ENCODE measurements at places on chromosomes 5 and 9.

GRCh38 chr9:93576258-93577077 is at the start of gene PHF2:
Gene PHF2, plus strand, starts transcription at chr9:93576584. Its CDS starts 190 bp downstream, at chr9:93576774.
- no peak for DNase-seq

GRCh38 chr5:171622010-171622409 is 163.6 kb upstream of the SMIM23 start:
- DNase-seq: no peak

DNA sequence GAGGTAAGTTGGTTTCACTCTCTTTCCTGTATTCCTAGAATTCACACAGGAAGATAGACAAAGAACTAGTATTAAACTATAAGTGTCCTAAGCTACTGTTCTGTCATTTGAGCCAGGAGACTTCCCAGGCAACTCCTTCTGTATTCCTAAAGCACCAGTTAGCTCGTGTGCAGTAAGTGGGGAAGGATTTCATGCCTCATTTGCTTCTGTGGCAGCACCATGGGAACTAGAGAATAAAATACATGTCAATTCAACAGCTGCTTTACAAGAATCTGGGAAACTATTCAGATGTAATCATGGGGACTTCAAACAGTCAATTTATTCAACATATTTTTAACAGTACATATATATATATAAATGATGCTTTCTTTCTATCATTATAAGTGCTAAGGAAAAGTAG is 762.3 kb downstream of the PRELID2 start:
- DNase-seq: no peak

GRCh38 chr9:73880101-73880500 is 617.0 kb upstream of the RORB start:
- DNase-seq: no peak

DNA sequence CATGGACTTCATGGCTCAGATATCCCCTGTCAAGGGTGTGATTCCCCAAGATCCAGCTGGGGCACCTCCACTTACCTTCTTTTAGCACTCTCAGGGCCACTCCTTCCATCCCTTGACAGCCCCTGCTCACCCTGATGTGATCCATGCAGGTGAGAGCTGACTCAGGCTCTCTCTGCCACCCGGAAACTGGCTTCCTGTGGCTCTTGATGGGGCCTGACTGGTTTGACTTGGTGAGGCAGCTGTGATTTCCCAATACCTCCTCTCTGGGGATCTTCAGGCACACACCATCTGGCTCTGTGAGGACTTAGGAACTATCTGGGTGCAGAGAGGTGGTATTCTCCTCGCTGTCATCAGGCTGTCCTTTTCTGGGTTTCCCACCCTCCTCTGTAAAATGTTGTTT is 7.9 kb upstream of the FAT2 start:
- DNase-seq: no peak

DNA sequence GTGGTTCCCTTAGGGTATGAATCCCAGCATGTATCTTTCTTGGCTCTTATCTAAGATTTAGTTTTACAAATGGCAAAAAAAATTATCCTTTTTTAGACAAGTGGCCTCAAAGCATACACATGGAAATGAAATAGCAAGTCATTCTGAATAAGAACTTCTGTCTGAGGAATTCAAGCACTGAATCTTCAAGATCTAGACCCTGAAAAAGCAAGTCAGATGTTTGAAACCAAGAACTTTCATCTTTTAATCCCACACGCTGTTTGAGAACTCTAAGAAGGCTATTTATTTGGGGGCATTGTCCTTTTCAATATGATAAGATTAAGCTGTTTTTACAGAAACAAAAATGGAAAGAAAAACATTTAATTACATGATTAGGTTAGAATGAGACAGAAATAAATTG is 549.2 kb upstream of the CYLC2 start:
- DNase-seq: no peak

DNA sequence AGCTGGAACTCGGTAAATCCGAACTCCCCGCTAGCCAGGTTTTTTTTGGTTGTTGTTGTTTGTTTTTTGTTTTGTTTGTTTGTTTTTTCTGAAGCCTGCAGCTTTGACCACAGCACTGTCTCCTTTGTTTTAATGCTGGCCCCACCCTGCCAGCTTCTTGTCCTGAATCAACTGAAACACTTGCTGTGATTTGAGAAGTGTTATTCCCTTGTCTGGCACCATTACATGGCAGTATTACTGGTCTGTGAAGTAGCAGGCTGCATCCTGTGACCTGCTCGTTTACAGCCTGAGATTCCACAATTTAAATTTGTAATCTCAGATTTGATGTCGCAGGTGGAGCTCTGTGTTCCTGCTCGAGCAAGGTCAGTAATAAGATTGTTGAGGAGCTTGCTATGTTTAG is 1.4 kb upstream of the SLC36A2 start:
- DNase-seq: no peak

DNA sequence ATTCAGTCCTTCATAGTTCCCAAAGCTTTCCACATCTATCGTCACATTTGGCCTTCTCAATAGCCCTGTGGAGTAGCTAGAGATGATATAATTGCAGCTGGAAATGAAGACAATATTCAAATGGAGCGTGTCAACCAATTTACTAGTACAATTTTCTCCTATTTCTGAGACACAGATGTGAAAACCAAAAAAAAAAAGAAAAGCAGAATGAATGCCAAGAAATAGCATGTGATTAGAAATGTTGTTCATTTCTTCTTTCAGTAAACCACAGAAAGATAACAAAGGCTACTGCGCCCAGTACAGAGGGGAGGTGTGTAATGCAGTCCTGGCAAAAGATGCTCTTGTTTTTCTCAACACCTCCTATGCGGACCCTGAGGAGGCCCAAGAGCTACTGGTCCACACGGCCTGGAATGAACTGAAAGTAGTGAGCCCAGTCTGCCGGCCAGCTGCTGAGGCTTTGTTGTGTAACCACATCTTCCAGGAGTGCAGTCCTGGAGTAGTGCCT is 99.0 kb downstream of the MUSK start:
- DNase-seq: no peak

GRCh38 chr5:111246459-111246858 is 22.3 kb downstream of the CAMK4 start:
- no peak for DNase-seq

DNA sequence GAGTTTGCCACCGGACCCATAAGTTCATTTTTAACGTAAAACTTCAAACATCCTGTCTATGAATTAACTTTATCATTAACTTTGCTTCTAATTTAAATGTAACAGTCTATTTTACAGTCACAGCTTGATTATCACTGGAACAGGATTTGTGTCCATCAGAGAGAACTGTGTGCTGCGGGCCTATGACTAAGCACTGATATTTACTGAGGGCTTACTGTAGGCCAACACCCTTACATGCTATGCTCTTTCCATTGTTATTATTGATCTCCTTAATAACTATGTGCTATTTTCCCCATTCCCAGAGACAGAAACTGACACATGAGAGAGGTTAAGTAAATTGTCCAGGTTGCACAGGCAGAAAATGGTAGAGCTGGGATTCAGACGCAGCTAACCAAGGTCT is 24.0 kb upstream of the GPR151 start:
- DNase-seq: no peak

DNA sequence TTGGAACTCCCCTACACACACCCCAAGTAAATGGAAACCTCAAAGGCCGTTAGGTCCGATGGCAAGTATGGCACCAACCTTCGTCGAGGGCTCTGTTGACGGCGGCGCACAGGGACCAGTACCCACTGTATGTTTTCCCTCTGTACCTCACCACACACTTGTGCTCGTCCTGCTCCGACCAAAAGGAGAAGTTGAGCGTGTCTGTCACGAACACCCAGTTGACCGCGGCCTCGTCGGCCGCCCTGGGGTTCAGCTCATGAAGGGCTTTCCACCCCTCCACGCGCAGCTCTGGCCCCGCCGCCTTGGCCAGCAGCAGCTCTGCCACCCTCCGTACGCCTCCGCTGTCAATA is 24.0 kb downstream of the HNRNPK start:
- DNase-seq: no peak

GRCh38 chr5:34524123-34524522 is 132.0 kb upstream of the RAI14 start:
- no peak for DNase-seq

GRCh38 chr9:126295936-126296600 is 30.6 kb upstream of the MVB12B start:
- DNase-seq: no peak

DNA sequence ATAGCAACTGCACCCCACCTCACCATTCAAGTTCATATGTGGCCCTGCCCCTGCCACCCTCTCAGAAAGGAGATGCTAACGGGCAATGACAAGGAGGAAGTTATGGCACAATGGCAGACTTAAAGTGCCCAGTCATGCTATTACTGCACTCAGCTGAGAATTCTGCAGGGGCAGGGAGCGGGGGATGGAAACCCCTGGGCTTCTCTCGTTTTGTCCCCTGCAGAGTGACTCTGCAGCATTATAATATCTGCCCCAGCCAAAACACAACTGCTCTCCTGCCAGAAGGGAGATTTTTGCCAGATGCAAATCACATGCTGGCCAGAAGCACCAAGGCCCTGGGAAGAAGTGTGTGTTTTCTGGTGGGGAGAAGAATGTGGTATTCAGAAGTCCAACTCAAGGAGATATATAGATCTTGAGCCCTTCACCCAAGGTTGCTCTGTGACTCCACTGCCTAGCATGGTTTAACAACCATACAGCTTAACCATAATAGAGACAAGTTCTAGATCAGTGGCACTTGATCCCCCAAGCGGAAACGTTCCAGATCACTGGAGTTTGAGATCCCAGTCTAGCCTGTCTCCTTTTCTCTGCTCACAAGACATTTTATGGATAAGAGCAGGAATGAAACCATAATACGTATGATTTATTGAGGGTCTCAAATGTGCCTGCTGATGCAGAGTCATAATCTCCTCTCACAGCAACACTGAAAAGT is 207.0 kb upstream of the MAP3K1 start:
- DNase-seq: no peak

All from cortex of kidney (tissue), 1 donor.